ENCODE measurements at places on chromosomes 16 and 17.
A peak's percentile ranks its signal among the peaks of the same experiment; 100 is the strongest.

GRCh38 chr16:79811541-79811940 lies 211.0 kb upstream of the MAF start:
- DNase-seq, result no peak

- peak; percentile 2 for DNase-seq
These were observed 672.5 kb upstream of the KIF2B start for GRCh38 chr17:53150101-53150698.

GRCh38 chr16:709566-710499 lies 4.2 kb upstream of the FBXL16 start:
- DNase-seq, result peak; percentile 93

DNA sequence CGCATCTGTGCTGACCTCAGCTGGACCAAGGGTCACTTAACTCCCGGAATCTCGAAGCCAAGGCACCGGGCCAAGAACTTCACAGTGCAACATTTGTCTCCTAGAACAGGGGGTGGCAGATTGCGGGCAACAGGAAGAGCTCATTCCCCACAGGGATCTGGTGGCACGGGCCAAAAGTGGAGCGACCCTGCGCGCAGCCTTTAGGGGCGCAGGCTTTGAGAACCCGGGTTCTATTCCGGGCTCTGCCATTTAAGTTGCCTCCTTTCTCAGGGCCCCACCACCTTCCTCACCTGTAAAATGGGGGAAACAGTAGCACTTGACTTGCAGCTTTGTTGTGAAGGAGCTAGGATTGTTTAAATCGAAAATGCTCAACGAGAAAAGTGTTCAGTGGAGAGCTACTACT lies 651 bp downstream of the SHMT1 start:
- DNase-seq, result peak; percentile 29

DNA sequence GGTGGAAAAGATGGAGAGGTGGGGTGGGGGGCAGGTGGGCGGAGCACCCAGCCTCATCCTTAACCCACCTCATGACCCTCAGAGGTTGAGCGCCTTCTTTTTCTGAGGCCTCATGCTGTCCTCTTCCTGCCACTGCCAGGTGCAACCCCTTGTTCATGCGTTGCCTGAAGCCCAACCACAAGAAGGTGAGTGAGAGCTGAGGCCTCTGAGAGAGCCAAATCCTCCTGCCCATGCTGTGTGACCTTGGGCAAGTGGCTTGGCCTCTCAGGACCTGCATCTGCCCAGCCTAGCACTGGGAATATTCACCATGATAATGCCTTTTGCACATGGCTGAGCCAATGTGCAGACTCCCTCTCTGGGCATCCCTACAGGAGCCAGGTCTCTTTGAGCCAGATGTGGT lies 32.1 kb downstream of the MYO15A start:
- DNase-seq, result no peak

GRCh38 chr17:66655861-66656260 lies 179.1 kb upstream of the CACNG5 start:
- DNase-seq, result no peak

GRCh38 chr16:81602256-81602776 lies 157.7 kb downstream of the CMIP start:
- DNase-seq, result no peak

GRCh38 chr16:53841884-53842283 lies 137.9 kb downstream of the FTO start:
- DNase-seq, result no peak
